ENCODE measurements at places on chromosomes 12 and 14. TPM values are rescaled to one million over a fixed set of nuclear protein-coding genes. Genes with fewer than 3 reads are reported as not detected.

Gene DPPA3
- total RNA-seq, result 1.1 TPM

Gene RILPL2
- 2.8 TPM for total RNA-seq

Gene APOLD1
- total RNA-seq, result 9.7 TPM

Gene POLR3B
- 13.0 TPM for total RNA-seq

Gene ADCY4
- total RNA-seq, result 23.1 TPM

Gene MUCL1
- not detected for total RNA-seq

Gene MDM2
- 40.6 TPM for total RNA-seq

DNA sequence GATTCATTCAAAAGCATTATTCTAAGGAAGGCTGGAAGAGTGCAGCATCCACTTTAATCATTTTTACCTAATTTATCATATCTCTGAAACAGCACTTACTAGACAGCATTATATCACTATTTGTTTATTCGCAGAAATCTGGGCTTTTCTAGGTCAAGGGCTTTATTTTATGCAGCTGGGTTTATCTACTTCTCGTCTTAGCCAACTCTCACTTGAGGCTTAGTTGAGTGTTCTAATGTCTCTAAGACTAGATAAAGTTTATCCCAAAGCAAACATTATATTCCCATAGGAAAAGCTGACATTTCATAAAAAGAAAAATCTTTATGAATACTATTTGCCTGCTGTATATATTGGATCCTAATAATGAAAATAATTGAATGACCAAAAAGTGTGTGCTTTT, 720.8 kb upstream of the FLRT2 start:
- no peak for DNase-seq

DNA sequence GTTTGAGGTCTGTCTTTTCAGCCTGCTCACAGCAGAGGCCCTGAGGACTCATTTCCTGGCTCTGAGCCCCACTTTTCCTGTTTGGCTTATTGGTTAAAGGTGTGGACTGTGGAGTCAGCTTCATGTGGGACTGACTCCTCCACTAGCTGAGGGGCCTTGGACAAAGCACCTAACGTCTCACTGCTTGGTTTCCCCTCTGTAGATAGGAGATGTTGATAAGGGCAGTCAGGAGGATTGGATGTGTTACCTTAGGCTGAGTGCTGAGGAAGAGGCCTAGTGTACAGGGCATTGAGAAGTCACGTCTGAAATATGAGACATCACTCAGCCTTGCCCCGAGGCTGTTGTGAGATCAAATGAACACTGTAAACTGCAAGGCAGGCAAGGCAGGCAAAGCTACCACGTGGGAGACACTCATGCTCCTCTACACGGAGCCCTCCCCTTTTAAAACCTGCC, 27.1 kb upstream of the TCL1A start:
- DNase-seq, result no peak

DNA sequence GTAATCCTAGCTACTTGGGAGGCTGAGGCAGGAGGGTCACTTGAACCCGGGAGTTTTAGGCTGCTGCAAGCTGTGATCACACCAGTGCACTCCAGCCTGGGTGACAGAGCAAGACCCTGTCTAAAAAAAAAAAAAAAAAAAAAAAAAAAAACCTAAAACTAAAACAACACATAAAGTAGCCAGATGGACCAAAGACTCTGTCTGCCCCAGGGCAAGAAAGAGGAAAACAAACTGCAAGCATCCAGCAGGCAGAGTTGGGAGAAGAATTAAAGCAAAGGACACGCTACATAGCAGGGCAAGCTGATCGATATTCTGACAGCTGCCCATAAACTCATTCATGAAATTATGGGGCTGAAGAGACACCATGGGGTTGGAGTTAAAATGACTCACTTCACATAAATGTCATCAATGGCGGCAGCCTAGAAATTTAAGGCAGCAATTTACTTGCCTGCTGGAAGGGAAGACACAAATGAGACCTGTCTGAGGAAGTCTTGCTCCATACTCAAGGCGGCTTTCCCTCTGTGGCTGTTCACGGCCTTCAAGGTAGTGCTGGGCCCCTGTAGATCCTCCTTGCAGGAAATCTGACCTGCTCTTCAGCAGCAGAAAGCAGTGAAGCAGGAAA, 259.1 kb upstream of the FKBP4 start:
- DNase-seq, result no peak

DNA sequence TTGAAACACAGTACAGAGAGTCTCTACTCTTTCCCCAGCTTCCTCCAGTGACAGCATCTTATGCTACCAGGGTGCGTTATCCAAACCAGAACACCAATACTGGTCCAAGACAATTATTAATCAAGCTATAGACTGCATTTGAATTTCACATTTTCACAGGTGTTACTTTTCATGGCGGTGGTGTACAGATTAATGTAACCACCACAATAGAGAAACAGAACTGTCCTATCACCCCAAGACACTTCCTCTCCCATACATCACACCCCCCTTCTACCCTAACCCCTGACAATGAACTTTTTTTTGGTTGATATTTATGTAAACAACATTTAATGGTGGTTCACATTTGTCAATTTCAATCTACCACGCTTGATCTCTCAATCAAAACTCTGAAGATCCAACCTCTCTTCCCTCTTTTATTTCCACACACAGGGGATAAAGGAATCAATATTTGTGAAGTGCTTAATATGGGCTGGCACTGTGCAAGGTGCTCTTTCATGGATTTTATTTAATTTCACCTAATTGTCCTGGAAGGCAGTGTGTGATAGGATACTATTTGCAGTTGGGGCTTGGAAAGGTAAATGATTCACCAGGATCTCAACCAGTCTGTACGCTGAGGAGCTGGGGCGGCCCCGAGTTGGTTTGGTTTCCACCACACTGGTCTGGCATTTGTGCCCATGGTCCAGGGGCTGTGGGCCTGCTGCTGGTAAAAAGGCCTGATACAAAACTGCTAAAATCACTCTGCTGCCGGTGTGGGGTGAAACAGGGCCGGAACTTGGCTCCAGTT, 54.6 kb upstream of the DICER1 start:
- DNase-seq, result no peak

- no peak for DNase-seq
Measured at GRCh38 chr14:100871234-100872186, 32.0 kb downstream of the RTL1 start.

- DNase-seq, result no peak
Measured at GRCh38 chr12:104928036-104928745, 29.9 kb downstream of the SLC41A2 start.

DNA sequence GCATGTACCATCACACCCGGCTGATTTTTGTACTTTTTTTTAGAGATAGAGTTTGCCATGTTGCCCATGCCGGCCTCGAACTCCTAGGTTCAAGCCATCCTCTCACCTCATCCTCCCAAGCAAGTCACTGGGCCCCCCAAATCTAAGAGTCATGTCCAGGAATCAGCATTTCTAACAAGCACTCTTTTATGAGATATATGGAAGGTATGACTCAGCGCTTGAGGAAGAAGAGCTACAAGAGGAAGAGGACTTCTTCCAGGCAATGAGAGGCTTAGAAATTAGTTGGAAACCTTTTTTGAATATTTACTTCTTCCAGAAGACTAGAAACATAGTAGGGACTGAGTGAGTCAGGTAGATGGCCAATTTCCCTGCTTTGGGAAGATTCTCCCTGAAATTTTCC, 114.5 kb downstream of the HMGA2 start:
- DNase-seq, result no peak

DNA sequence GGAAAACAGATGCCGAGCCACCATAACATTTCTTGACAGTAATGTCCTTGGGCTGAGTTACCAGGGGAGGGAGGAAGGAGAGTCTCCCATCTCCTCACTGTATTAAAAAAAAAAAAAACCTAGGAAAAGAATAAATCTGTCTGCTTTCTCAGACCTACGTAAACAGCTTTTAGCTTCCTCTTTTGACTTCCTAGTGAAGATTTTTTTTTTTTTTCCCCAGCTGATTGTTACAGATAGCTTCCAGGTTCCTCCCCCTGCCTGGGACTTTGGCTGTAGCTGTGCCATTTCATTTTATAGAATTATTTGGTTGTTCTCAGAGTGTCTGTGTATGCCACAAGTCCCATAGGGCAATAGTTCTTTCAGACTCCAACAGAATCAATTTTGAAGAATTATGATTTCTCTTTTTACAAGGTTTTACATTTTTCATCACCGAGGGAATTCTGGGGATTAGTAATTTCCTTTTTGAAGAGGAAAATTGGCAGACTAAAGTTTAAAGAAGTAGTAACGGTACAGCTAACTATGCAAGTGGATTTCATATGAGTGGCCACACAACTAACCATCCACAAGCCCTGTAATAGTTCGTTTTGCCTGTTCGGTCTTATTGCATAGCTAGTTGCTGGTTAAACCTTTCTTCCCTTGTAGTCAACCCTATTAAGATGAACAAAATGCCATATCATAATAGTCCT, 23.1 kb upstream of the GNS start:
- DNase-seq, result no peak

DNA sequence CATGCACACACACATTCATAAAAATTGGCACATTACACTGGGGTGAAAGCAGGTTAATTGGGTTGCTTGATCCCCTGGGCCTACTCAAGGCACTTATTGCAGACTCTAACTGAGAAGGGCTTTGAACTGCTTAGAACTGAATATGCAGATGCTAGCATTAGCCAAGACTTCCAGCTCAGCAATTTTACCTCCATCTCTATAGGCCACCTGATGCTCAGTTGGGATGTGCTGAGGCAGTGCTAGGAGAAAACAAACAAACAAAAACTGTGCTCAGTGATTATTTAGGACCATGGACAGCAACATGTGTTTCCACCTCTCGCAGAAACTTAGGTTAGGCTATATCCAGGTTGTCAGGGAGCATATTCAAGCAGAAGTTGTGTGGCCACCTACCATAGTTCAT, 124.8 kb upstream of the WSCD2 start:
- no peak for DNase-seq

- DNase-seq, result peak; percentile 93
Measured at GRCh38 chr14:70907176-70907995, at the start of gene PCNX1. Gene PCNX1, plus strand, starts transcription at chr14:70907459. Its CDS starts 392 bp downstream, at chr14:70907851.

DNA sequence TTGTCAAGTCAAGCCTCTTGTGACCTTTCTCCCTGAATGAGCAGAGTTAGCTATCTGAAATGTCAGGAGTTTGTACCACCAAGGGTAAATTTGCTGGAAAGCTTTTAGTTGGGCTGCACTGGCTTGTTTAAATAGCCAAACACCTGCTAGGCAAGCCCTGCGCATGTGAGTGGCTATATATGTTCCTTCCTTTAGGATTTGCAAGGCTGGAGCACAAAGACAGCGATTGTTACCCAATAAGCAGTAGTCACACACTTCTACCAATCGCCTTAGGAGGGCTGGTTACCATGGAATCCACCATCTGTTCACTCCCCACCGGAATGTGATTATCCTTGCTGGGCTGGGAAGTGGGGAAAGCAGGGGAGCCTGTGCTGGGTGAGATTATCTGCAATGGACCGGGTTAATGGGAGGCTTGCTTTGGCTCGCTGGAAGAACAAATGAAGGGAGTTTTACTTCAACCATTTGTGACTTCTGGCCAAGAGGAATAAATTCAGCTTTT, 102.5 kb downstream of the FGD4 start:
- DNase-seq, result peak; percentile 67

GRCh38 chr14:104973135-104973384, 5.1 kb downstream of the AHNAK2 start:
- peak; percentile 35 for DNase-seq

All from testis (tissue), 5 donors.